ENCODE measurements at places on chromosomes 1 and 21.

GRCh38 chr1:10918531-10918930 is 93.9 kb upstream of the TARDBP start:
- DNase-seq: no peak

GRCh38 chr1:223083831-223084230 is 59.2 kb downstream of the TLR5 start:
- DNase-seq: no peak

GRCh38 chr21:35868005-35868868 is 192.1 kb downstream of the SETD4 start:
- no peak for DNase-seq

DNA sequence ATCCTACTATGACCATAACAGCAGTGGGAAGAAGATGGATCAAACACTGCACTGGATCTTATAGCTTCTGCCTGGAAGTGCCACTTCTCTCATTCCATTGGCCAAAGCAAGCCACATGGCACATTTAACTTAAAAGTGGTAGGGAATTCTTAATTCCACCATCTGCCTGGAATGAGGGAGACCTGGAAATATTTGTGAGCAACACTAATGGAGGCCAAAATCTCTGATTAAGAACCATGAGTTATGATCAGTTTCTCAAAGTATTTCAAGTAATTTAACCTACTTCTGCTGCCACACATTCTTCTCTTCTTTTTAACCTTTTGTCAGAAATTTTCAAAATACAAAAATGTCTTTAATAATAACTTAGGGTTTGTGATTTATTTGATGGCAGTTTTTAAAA is 154.0 kb upstream of the C1orf87 start:
- DNase-seq: no peak

GRCh38 chr1:24900985-24901781 is 28.9 kb downstream of the RUNX3 start:
- peak; percentile 50 for DNase-seq
